ENCODE measurements at places on chromosomes 12 and 14.

- no peak for DNase-seq
Observed at GRCh38 chr12:6161124-6161882, 36.8 kb upstream of the VWF start.

DNA sequence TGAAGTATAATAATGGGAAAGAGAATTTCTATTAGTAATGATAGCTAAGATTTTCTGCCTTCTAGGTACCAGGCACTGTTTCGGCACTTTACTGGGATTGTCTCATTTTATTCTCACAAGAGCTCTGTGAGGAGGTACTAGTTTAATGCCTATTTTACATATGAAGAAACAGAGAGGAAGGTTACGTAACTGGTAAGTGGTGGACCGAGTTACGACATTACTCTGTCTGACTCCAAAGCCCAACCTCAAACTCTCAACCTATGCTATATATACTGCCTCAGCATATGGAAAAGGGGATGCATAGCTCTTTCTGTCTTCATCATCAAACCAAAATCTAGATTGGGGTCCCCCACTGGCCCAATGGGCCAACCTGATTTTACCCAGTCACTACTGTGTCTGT, 133.5 kb downstream of the KTN1 start:
- DNase-seq = no peak

DNA sequence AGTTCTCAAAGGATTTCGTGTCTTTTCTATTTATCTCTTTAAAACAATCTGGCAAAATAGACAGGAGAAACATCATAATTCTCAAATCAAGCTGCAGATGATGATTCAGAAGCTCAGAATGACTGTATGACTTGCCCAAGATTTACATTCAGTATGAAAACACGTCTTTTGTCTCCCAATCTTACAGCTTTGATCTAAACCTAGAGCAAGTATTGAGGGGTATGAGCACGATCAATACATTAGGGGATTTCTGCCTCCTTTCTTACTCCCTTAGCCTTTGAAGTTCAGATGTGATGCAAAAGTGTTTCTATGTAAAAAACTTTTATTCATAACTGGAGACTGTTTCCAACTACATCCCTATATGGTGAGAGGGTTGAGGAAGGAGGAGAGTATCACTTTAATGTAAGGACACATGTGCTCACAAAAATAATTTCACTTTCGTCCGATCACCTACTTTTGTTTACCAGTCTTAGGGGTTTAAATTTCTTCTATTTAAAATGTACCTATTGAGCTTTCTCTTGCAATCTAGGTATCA, 454.8 kb downstream of the TMTC2 start:
- no peak for DNase-seq

DNA sequence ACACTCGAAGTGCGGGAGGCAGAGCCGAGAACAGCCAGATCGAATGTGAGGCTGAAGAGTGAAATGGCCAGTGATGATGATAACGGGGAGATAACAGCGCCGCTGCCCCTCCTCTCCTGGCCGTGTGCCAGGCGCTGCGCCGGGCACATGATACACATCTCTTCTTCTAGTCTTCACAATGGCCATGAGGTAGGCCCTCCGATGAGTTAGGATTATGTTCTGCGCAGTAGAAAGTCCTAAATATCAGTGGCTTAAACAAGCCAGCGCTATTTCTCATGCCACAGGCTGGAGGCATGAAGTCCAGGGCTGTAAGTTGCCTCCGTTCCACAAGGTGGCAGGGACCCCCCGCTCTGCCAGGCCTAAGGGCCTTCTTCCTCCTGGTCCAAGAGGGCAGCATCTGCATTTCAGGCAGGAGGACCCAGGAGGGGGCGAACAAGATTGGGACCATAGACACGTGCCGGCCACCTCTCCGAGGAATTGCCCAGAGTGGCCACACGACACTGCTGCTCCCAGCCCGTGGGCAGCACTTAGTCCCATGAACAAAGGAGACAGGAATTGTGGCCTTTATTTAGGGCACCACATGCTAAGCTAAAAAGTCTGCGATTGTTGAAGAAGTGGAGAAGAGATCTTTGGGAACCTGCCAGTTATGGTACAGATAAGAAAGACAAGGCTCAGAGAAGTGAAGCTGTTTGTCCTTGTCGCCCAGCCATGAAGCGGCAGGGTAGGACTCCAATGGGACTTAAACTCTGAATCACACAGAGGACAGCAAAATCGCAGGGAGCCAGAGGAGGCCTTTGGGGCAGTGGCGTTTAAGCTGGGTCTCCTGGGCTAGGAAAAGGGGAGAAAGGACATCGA, 10.9 kb upstream of the HVCN1 start:
- no peak for DNase-seq

- DNase-seq = no peak
Observed at GRCh38 chr14:59344016-59344415, 121.2 kb downstream of the GPR135 start.

- no peak for DNase-seq
Observed at GRCh38 chr12:11655842-11656241, 6.4 kb downstream of the ETV6 start.

GRCh38 chr12:30422844-30423243, 272.8 kb downstream of the IPO8 start:
- no peak for DNase-seq

- DNase-seq = no peak
Observed at GRCh38 chr12:21296348-21296747, 38.4 kb downstream of the SLCO1A2 start.

GRCh38 chr12:123233505-123234308, 471 bp downstream of the MTRFR start:
- DNase-seq = no peak

GRCh38 chr14:92511453-92512238, 1.9 kb upstream of the RIN3 start:
- DNase-seq = no peak

- no peak for DNase-seq
Observed at GRCh38 chr12:58503731-58504130, 416.6 kb downstream of the LRIG3 start.

DNA sequence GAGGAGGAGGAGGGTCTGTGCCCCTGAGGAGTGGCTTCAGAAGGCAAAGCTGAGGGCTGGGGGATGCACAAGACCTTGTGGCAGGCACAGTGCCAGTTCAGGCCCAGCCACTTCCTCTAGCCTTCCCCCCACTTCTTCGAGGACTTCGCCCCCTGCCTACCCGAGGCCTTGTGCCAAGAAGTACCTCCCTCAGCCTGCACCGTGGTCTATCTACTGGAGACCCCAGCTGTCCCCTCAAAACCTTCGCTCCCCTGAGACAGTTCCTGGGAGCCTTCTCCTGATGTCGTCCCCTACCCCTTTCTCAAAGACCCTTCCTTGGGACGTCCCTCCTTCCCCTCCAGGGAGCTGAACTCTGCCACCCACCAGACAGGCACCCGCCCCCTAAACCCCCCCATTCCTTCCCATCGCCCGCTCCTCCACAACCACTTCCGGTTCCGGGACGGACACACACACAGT, 604 bp downstream of the ZNF384 start:
- peak; percentile 69 for DNase-seq

- no peak for DNase-seq
Observed at GRCh38 chr14:89588840-89589296, 171.8 kb upstream of the FOXN3 start.

All from activated T-cell treated with anti-CD3 and anti-CD28 coated beads for 4 hours (primary cell).